ENCODE measurements at places on chromosomes 2 and 18. TPM values are rescaled to one million over a fixed set of nuclear protein-coding genes. Genes with fewer than 3 reads are reported as not detected.

The PPM1B gene
- total RNA-seq = 28.4 TPM

The COL3A1 gene
- 0.15 TPM for total RNA-seq

The ASAP2 gene
- 55.5 TPM for total RNA-seq

The PAIP2B gene
- total RNA-seq = 0.30 TPM

The IL36RN gene
- total RNA-seq = 0.05 TPM

The CNDP1 gene
- not detected for total RNA-seq

The ZSWIM2 gene
- total RNA-seq = not detected

The ATP8B1 gene
- 6.2 TPM for total RNA-seq

The SOX11 gene
- total RNA-seq = not detected

The CROCC2 gene
- not detected for total RNA-seq

The MAP2 gene
- total RNA-seq = 0.86 TPM

The SLC9A4 gene
- total RNA-seq = not detected
